Cortex of kidney (tissue), 1 donor: ENCODE measurements at places on chromosomes 7 and 10.

DNA sequence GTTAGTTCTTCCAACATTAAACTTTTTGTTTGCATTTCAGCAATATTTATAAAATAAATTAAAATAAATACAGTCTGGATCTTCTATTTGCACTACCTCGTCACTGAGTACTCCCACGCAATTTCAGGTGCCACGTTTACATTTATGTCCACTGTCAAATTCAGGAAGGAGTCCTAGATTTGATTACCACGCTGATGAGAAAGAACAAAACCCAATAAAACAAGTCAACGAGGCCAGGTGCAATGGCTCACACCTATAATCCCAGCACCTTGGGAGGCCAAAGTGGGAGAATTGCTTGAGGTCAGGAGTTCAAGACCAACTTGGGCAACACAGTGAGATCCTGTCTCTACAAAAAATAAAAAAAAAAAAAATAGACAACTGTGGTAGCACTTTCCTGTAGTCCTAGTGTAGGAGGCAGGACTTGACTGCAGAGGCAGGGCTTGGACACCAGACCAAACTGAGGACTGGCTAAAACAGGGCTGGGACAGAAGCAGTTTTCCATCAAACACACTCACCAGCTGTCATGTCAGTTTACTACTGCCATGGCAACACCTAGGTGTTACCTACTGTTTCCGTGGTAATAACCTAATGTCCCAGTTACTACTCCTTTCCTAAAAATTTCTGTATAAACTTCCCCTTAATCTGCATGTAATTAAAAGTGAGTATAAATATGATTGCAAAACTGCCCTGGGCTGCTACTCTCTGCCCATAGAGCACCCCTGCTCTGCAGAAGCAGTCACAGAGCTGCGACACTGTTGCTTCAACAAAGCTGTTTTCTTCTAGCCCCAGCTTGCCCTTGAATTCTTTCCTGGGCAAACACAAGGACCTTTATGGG, 341.7 kb downstream of the PARD3 start:
- no peak for DNase-seq

GRCh38 chr10:122113161-122113944, 124.4 kb downstream of the TACC2 start:
- DNase-seq: no peak

GRCh38 chr7:1247527-1248041, 14.9 kb downstream of the UNCX start:
- DNase-seq: no peak

GRCh38 chr7:12475362-12476063, 71.8 kb upstream of the VWDE start:
- DNase-seq: no peak

- no peak for DNase-seq
Measured at GRCh38 chr7:50146692-50147091, 53.6 kb upstream of the ZPBP start.

DNA sequence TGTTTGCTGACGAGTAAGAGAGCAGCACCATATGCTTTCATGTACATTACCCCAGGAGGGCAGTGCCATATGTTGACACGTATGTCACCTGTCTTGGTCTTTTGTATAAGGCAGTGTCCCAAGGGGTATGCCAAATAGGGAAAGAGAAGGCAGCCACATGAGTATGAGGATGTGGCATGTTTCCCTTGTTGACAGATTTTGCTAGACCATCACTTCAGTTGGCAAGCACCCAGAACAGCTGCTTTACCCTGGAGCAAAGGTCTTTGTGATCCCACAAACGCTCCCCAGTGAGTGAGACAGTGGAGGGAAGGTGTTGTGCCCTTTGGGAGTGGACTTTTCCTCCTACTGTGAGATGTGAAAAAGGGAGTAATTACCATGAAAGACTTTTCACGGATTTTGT, 350.1 kb downstream of the ETV1 start:
- DNase-seq: no peak

DNA sequence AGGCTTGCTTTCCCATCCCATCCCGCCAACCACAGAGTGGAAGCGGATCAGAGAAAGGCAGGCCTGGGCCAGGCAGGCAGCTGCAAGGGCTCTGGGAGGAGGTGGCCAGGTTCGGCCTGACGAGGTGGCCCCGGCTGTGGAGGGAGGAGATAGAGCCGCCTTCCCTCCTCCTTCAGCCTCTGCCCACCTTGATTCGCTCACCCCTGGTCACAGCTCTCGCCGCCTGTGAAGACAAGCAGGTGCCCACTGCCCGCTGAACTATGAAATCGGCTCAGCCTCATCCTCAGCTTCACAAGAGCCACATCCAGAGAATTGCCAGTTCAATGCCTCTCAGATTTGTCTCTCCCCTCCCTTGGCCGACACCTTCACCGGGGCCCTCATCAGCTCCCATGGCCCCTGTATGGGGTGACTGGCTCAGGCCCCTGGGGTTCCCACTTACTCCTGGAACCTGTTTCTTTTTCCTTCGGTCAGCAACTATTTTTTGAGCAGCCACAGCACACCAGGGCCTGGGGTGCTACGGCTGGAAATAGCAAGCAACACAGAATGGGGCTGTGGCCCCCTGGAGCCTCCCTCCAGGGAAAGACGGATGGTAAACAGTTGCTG, 80.0 kb upstream of the CHST15 start:
- no peak for DNase-seq

DNA sequence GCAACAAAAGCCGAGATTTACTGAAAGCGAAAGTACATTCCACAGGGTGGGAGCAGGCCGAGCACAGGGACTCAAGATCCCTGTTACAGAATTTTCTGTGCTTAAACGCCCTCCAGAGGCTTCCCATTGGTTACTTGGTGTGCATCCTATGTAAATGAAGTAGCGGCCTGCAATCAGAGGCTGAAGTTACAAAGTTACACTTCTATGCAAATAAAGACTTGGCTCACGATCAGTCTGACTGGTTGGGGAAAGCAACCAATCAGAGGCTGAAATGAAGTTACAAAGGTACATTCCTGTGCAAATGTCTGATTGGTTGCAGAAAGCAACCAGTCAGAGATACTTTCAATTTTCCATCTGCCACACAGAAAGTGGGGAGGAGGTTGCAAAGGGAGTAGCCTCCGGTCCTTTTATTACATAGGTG, 4.1 kb downstream of the ACBD7 start:
- no peak for DNase-seq

- no peak for DNase-seq
Measured at GRCh38 chr7:114175125-114175524, 239.5 kb upstream of the FOXP2 start.

DNA sequence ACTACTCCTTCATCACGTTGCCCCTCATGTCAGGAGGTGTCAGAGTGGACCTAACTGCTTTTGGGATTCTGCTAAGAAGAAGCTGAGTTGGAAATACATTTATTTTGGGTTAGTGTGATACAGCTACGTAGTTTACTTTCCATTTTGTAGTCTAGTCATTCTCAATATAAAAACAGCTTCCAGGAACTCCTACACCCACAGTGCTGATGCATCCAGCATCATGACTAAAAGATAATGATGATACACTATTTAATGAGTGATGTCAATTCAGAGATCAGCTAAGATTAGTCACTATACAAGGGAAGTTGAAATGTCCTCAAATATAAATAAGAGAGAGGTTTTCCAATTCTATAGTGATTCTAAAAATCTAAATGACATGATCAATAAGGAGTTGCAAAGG, 264.2 kb upstream of the SLC26A5 start:
- DNase-seq: no peak

- DNase-seq: no peak
Measured at GRCh38 chr10:129892548-129893052, 71.5 kb downstream of the EBF3 start.

DNA sequence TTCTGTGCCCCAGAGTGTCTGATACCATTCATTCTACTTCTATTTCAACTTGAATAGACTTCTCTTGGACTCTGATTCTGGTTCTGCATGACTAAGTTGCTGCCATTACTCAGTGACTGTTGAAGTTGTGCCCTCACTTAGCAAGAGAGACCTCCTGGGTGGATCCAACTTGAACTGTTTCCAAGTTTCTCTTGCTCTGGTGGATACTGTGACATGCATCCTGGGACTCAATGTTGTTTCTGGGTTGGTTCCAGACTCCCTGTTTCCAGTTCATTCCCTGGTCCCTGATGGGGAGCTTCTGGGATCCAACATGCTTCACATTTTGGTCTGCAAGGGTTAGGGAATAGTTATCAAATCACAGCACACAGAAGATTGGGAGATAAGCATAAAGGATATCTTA, 26.2 kb upstream of the PRPF18 start:
- DNase-seq: no peak

GRCh38 chr7:3037259-3037658, 6.4 kb downstream of the CARD11 start:
- DNase-seq: no peak

- no peak for DNase-seq
Measured at GRCh38 chr10:75772153-75772887, 340.9 kb downstream of the LRMDA start.
